Stimulated activated naive CD4-positive, alpha-beta T cell (primary cell): ENCODE measurements at places on chromosomes 1 and 21.

GRCh38 chr1:70396607-70397006 lies 14.5 kb upstream of the CTH start:
- no peak for DNase-seq

DNA sequence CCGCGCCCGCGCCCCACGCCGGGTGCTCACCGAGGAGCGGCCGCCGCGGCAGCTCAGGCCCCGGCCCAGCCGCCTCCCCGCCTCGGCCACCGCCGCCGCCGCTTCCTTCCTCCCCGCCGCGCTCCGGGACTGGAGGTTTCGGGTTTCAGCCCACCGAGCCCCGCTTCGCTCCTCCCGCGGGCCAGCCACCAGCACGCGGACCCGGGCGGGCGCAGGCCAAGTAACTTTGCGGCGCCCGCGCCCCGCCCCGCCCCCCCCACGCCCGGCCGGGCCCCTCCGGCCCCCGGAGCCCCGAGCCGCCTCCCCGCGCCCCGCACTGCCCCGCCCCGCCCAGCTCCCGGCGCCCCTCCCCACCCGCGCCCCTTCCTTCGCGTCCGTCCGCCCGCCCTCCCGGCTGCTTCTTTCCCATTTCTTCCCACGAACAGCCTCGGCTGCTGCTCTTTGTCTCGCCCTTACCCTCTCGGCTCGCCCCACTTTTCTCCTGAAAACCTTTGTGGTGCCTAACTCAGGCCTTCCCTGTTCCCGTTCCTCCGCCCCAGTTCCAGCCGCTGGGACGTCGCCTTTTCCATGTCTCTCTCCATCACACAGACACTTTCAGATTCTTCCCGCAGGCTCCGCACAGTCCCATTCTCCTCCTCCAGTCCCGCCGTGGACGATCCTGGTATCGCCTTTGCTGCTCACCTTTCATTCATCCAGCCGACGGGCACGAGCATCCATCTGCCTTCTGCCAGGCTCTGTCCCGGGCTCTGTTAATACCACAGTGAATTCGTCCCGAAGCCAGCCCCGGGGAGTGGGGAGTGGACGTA lies at the start of gene GPR161:
GPR161 (minus strand) TSS at position 222 of the 806 bp plus-strand sequence. CDS start 32,080 bp downstream, outside the sequence.
- DNase-seq: no peak

DNA sequence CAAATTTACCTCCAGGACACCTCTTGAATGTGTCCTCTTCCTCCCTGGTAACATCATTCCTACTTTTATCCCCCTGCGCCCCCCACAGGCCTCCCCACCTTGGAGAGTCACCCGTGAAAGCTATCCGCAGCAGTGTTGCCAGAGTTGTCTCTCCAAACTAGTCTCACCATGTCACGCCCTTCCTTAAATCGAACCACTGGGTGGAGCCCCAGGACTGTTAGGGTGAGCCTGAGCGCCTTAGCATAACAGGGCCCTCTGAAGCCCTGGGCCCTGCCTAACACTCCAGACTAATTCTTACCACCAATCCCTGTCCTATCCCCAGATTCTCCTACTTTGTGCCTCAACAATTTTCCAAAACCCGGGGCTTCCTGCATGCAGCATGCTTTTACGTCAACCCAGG lies 35.0 kb downstream of the HSD3B2 start:
- DNase-seq: no peak

DNA sequence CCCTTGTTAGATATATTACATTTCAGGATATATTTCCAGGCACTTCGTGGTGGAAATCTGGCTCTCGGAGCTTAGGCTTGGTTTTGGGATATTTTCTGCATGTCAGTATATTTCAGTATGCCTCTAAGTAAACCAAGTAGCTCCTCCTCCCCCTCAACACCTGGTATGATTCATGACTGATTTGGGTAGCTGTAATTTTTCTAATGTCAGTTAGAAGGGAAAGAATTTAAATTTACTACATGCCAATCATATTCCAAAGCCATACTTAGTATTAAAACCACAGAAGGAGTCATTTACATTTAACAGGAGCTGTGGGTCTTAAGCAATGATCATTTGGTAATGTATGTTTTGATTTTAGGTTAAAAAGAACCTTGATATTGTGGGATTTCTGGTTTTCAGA lies 40.6 kb downstream of the ST6GALNAC3 start:
- DNase-seq: no peak
